Effector CD4-positive, alpha-beta T cell (primary cell): ENCODE measurements at places on chromosomes 12 and 14.

DNA sequence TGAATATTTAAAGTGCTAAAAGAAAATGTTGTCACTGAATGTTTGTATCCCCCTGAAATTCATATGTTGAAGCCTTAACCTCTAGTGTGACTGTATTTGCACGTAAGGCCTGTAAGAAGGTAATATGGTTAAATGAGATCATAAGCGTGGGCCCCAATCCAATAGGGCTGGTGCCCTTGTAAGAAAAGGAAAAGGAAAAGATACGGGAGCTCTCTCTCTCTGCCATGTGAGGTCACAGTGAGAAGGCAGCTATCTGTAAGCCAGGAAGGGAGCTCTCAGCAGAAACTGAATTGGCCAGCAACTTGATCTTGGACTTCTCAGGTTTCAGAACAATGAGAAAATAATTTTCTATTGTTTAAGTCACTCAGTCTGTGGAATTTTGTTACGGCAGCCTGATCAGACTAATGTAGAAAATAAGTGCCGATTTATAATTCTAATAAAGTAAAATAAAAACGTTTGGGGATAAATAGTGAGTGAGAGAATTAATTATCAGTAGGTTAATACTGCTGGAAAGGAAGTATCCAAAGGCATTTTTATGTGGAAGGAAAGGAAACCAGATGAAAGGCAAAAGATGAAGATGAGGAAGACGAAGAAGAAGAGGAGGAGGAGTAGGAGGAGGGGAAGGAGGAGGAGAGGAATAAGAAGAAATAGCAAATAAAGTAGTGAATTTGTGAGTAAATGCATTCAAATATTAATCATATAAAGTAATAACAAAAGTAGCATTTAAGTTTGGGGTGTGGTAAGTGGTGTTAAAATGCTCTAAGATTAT lies 188.5 kb upstream of the KRR1 start:
- no peak for DNase-seq

DNA sequence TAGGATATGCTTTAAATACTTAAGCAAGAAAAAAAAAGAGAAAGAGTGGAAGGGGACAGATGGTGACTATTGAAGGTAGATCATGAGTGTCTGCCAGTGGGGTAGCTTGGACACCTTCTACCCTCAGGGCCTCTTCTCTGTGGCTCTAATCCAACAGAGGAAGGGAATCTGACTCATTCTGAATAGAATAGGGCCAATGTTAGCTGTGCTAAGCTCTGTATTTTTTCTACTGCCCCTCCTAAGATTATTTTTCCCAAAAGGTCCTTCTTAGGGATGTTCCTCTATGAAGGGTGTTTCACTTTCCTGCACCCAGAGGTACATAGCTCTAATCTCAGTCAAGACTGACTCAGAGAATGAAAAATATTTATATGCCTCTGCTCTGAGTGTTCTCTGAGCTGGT lies 25.6 kb downstream of the UNC79 start:
- DNase-seq = no peak

DNA sequence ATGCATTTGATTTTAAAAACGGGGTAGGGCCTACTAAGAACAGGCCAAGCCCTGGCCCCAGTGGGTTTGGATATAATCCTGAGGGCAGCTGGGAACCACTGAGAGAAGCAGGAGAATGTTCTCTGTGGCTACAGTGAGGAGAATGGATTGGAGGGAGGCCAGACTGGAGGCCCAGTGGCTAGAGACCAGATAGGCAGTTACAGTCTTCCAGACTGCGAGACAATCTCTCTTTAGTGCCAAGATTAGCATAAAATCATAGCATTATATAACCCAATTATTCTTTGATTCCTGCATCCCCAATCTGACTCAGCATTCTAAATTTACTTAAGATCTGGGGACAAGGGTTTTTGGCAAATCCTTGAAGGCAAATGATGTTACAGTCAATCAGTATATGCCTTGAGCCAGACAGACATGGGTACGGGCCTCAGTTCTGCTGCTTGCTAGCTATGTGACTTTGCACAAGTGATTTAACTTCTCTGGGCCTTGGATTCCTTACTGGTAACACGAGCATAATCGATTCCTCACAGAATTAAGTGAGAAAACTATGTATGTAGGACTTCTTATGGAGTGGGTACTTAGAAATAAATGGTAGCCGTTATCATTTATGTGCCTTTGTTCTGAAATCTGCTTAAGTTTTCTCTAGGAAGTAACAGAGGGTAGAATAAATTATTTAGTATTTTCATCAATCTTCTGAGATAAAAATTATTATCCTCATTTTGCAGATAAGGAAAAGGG lies 18.3 kb downstream of the NINJ2 start:
- no peak for DNase-seq

GRCh38 chr14:36070031-36070719 lies 106.3 kb downstream of the PTCSC3 start:
- DNase-seq = no peak

GRCh38 chr12:14540801-14541462 lies 26.8 kb downstream of the PLBD1 start:
- no peak for DNase-seq

- no peak for DNase-seq
These were observed 142.3 kb downstream of the CACNA1C start for GRCh38 chr12:2195085-2195484.

DNA sequence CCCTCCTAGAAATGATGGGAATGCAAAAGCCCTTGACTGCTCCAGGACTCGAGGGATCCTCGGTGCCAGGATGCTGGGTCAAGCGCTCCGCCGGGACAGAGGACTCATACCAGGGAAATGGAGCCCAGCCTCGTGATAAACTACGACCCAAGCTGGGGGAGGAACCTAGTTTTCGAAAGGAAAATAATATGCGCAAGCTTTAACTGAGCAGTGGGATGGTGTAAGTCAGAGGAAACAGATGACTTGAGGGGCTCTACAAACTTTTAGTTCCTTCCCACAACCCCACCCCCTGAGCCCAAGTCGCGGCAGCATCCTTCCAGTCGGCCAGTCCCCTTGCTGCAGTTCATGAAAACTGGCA lies 654 bp upstream of the SUPT16H start:
- DNase-seq = no peak

DNA sequence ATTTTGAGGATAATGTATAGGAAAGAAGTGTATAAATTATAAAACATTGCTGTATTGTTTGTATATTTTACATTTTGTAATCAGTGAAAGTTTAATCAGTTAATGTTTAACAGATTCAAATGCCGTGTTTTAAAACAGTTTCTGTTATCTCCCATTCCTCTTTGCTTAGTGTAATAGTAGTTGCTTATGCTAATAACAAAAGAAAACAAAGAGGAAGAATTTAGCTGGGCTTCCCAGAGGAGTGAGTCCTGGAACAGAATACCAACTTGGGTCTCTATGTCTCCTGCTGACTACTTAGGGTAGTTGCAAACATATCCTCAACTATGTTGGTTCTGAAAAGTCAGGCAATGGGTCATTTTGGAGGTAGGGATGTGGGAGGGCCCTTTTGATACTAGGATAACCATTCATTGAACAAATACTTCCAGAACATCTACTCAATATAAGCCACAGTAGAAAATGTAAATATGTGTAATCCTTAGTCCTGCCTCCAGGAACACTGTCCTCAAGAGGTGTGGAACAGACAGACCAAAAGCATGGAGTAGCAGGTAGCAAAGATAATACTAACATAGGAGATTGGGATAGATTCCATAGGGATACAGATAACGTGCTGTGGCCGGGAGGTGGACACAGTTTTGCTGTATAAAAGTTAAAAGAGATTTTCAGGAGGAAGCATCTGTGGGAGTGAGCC lies 36.1 kb upstream of the EVL start:
- DNase-seq = no peak

GRCh38 chr12:3700861-3701260 lies 52.0 kb downstream of the CRACR2A start:
- no peak for DNase-seq

- DNase-seq = no peak
These were observed 24.0 kb downstream of the FAM222A start for GRCh38 chr12:109737631-109738030.

DNA sequence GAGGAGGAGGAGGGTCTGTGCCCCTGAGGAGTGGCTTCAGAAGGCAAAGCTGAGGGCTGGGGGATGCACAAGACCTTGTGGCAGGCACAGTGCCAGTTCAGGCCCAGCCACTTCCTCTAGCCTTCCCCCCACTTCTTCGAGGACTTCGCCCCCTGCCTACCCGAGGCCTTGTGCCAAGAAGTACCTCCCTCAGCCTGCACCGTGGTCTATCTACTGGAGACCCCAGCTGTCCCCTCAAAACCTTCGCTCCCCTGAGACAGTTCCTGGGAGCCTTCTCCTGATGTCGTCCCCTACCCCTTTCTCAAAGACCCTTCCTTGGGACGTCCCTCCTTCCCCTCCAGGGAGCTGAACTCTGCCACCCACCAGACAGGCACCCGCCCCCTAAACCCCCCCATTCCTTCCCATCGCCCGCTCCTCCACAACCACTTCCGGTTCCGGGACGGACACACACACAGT lies 604 bp downstream of the ZNF384 start:
- peak; percentile 25 for DNase-seq

DNA sequence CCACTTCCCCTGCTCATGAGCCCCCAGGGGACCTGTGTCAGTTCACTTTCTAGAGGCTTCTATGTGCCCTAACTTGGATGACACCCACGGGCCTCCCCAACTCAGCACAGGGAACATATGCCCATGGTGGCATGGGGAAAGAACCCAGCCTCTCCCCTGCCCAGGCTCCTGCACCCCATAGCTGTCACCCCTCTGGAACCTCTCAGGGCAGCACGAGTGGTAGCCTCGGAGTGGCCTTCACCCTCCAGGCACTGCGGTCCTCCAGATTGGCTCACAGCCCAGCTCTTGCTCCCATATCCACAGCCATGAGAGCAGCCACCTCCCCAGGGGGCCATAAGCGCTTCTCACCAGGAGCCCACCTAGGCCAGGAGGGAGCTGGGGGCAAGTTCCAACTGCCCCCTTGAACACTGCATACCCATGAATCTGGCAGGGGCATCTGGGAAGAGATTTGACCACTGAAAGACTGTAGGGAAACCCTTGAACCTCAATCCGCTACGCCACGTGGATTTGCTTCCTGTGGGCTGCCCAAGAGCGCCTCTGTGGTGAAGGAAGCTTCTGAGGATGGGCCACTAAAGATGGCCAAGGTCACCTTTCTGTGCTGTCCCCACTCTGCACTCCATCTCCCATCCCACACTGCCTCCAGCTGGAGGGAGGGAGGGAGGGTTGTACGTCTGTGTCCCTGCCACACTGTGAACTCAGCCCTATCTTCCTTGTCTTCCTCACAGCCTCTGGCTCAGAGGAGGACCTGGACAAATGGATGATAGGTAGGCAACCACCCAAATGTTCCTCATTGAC lies 11.9 kb downstream of the PLD4 start:
- DNase-seq = no peak

- DNase-seq = no peak
These were observed 8.2 kb upstream of the SSPN start for GRCh38 chr12:26187014-26187798.

- no peak for DNase-seq
These were observed 18.1 kb downstream of the WNK1 start for GRCh38 chr12:770479-770878.

DNA sequence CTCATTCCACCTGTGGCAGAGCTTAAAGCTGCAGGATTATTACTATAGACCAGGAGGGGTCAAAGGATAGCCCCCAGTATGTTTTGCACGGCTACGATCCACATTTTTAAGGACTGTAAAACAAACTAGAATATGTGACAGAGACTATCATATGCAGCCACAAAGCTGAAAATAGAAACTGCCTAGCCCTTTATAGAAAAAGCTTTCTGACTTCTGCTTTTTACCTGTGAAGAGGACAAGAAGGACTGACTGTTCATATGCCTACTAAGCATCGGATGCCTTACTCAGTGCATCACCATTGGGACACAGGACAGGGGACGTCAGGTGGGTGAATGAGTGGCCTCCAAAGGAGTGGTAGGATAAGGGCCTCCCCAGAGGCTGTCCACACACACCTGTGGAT lies 29.8 kb downstream of the SPTB start:
- no peak for DNase-seq

GRCh38 chr14:59332727-59333126 lies 132.5 kb downstream of the GPR135 start:
- DNase-seq = no peak

GRCh38 chr12:57611108-57611826 lies at the start of gene ARHGEF25:
TSS of gene ARHGEF25 (plus strand) at chr12:57611435. CDS start at chr12:57611895, 460 bp downstream.
- DNase-seq = peak; percentile 24

DNA sequence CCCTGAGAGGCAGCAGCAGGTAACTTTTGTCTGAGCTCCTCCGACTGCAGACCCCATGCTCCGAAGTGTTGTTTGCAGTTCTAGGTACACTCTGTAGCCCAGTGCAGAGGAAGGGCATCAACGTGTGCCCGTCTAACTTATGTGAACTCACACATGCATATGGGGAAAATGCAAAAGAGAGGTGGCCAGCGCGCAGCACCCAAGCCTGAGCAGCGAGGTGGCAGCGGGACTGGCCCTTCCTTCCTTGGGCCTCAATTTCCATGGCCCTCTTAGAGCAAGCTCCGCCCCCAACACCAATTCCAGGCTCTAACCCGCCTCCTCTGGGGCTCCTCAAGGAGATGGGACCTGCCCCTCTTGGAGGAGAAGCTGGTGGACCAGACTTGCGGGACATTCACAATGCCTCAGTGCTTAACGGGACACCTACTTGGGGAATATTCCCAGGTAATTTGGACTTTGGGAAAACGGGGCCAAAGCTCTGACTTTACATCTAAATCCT lies 27.7 kb downstream of the GPR68 start:
- no peak for DNase-seq

DNA sequence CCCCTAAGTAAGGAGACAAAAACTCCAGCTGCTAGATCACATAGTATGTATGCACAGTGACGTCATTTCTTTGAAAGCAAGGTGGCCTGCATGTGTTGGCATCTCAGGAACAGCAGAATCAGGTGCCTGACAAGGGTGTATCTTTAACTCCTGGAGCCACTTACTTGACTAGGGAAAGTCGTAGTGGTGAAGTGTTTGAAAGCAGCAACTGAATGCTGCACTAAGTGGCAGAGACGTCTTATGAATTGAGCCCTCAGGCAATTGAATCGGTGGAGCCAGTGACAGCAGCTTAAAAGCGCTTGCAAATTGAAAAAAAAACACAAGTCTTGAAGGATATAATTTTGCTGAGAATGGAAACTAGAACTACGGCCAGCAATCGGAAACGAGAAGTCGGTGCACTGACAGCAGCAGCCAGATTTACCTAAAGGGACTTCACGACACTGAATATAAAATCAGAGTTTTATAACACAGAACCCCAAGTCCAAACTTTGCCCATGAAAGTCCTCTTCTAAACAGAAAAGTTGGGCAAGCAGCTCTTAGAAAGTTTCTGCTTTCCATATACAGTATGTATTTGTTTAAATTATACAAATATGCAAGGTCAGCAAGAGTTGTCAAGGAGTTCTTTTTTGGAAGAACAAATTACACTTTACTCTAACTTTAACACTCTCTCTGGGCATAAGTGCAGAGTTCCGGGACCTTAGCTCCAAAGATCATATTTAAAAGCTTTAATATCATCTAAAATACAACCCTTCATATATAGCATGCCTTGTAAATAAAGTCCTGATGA lies 1.1 kb downstream of the IGF1 start:
- no peak for DNase-seq

GRCh38 chr14:31781578-31781977 lies 220.4 kb downstream of the NUBPL start:
- no peak for DNase-seq

DNA sequence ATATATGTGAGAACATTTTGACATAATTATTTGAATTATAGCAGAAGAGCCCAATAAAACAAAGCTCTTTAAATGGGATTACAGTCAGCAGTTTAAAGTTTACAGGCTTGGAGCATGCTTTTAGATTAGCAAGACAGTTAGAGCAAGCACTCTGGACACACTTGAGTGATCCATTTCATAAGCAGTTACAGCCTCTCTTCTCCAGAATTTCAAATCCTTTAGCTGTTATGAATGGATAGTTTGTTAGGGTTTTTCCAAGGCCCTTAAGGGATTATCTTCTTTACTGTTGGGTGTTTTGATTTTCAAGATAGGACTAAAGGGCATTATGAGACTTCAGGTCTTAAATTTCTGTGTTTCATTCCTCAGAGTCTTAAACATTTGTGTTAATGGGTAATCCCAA lies 36.3 kb downstream of the BEST3 start:
- no peak for DNase-seq
